Activated CD4-positive, alpha-beta T cell treated with anti-CD3 and anti-CD28 coated beads, Interleukin-2, amount 10 ng/mL, durations not matched to agents 7 days and 5 days (primary cell): ENCODE measurements at places on chromosomes 4 and X.

DNA sequence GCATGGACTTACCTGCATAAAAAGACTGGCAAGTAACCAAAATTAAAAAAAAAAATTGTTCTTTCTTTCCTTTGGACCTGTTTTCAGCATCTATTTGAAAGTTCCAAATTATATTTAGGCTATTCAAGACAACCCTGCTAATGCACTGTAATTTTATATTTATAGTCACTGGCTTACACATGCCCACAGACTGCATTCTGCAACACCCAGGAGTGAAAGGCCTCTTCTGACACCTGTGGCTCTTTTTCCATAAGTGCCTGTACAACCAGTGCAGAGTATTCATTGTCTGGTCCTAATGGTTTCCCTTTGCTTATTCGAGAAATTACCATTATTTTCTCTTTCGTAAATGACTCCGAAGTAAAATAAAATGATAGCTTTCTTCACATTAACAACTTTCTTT is 143.3 kb downstream of the RNF150 start:
- no peak for DNase-seq

DNA sequence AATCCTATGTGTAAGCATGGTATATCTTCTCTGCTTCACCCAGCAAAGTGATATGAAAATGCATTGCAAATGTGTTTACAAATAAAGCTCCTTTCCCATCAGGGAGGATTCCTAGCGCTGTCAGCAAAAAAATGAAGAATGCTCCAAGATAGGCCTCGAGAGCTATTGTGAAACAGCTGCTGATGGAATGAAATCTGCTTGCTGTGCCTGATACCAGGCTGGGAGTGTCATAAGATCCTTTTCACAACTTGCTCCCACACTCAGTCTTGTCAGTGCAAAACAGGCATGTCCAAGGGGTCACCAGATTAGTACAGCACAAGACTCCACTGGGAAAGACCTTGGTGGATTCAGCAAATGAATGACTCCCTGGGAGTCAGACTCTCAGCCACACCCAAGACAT is 34.1 kb downstream of the HNRNPH2 start:
- no peak for DNase-seq

DNA sequence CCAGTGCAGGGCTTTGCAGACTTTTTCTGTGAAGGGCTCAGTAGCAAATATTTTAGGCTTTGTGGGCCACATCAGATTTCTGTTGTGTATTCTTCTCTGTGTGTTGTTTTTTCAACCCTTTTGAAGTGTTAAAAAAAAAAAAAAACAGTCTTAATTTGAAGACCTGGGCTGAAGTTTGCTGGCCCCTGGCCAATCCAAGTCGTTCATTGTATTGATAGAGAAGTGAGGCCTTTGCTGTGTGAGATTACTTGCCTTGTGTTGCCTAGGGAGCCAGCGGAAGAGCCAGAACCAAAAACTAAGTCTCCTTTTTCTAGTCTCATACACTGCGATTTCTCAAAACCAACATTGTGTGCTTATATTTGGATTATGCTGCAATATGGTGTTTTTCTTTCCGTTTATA is 46.9 kb downstream of the MTM1 start:
- DNase-seq = no peak

DNA sequence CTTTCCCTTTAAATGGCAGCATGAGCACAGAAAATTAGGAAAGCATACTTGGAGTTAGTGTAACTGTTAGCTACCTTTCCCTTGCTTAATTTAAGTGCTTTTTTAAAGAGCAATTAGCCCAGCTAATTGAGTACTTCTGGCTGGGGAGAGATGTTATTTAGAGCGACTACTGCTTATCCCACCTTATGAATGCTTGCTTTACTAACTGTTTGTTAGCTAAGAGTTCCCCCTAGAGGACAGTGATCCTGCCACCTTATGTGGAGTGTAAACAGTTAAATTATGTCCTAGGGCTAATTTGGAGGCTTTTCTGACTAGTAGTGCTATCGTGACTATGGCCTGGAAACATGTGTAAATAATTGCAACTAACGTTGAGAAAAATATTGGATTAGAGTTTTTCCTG is 909.4 kb downstream of the FSTL5 start:
- DNase-seq = no peak

- DNase-seq = no peak
Observed at GRCh38 chr4:110867251-110867960, 244.5 kb upstream of the PITX2 start.

DNA sequence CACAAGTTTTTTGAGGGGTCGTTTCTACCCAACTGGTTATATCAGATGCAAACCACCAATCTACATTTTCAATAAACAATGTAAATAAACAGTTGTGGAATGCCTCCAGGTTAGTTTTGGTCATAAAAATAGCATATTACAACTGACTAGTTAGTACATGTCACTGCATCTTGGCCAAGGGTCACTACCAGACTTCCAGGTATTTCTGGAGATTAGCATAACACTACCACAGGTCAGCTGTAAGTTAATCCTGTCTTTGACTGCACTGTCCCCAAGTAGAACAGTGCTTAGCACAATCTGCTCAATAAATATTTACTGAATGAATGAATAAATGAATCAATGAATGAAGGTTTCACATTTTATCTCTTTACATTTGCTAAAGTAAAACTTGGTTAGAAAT is 64.4 kb downstream of the TBC1D19 start:
- DNase-seq = no peak
